ENCODE measurements at places on chromosomes 2 and 18. TPM values are rescaled to one million over a fixed set of nuclear protein-coding genes. Genes with fewer than 3 reads are reported as not detected.

GRCh38 chr18:74342416-74343043, 26.9 kb downstream of the C18orf63 start:
- no peaks in the 10 kb centered on the region for H3K4me1 ChIP-seq
- no peak for DNase-seq
- no peak overlapping the region for H3K27ac ChIP-seq
- H3K27me3 ChIP-seq, result no peaks in the 10 kb centered on the region

DNA sequence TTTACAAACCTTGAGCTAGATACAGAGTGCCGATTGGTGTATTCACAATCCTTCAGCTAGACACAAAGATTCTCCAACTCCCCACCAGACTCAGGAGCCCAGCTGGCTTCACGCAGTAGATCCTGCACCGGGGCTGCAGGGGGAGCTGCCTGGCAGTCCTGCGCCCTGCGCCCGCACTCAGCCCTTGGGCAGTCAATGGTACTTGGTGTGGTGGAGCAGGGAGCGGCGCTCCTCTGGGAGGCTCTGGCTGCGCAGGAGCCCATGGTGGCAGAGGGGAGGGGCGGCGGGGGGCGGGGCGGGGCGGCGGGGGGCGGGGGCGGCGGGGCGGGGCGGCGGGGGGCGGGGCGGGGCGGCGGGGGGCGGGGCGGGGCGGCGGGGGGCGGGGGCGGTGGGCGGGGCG, 923.4 kb downstream of the SOCS6 start:
- no peaks in the 10 kb centered on the region for H3K27me3 ChIP-seq
- H3K36me3 ChIP-seq, result no peaks in the 10 kb centered on the region
- no peak for DNase-seq
- no peaks in the 10 kb centered on the region for H3K4me1 ChIP-seq

DNA sequence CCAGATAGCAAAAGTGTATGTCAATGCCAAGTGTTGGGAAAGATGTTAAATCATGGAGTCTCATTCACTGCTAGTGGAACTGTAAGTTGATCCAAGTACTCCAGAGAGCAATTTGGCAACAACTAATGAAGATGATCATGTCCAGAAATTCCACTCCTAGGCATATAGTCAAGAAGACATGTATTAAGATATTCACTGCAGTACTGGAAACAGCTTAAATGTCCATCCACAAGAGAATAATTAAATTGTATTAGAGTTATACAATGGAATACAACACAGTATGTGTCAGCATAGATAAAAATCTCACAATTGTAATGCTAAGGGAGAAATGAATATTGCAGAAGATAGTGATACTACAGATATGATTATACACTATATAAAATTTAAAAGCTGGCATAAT, 15.2 kb upstream of the LBH start:
- no peaks in the 10 kb centered on the region for H3K36me3 ChIP-seq
- no peaks in the 10 kb centered on the region for H3K27me3 ChIP-seq
- DNase-seq, result no peak
- peak overlapping the region; percentile 7 for H3K27ac ChIP-seq
- peaks cover 39% of the 10 kb centered on the region for H3K4me1 ChIP-seq
- H3K4me3 ChIP-seq, result no peak overlapping the region

- no peak overlapping the region for H3K4me3 ChIP-seq
- DNase-seq, result no peak
- peaks cover 41% of the 10 kb centered on the region for H3K4me1 ChIP-seq
- H3K27me3 ChIP-seq, result no peaks in the 10 kb centered on the region
These were observed 28.0 kb downstream of the RNF144A start for GRCh38 chr2:6945087-6945813.

GRCh38 chr2:98508709-98509066, 64.0 kb downstream of the INPP4A start:
- peaks cover 3% of the 10 kb centered on the region for H3K36me3 ChIP-seq
- no peaks in the 10 kb centered on the region for H3K27me3 ChIP-seq
- no peak overlapping the region for H3K4me3 ChIP-seq
- peak overlapping the region; percentile 65 for H3K27ac ChIP-seq
- H3K4me1 ChIP-seq, result peaks cover 52% of the 10 kb centered on the region
- peak; percentile 56 for DNase-seq

- H3K4me3 ChIP-seq, result no peak overlapping the region
- no peak for DNase-seq
- H3K4me1 ChIP-seq, result peaks cover 13% of the 10 kb centered on the region
- no peak overlapping the region for H3K27ac ChIP-seq
These were observed 265.9 kb downstream of the SETBP1 start for GRCh38 chr18:44946529-44947113.

The RUFY4 gene
- not detected for total RNA-seq

The FAM237A gene
- not detected for total RNA-seq

Data from left ventricle myocardium inferior (tissue), 1 donor.